Uterus (tissue), 4 donors: ENCODE measurements at places on chromosomes 11 and 22. TPM values are rescaled to one million over a fixed set of nuclear protein-coding genes. Genes with fewer than 3 reads are reported as not detected.
A peak's percentile ranks its signal among the peaks of the same experiment; 100 is the strongest.

DNA sequence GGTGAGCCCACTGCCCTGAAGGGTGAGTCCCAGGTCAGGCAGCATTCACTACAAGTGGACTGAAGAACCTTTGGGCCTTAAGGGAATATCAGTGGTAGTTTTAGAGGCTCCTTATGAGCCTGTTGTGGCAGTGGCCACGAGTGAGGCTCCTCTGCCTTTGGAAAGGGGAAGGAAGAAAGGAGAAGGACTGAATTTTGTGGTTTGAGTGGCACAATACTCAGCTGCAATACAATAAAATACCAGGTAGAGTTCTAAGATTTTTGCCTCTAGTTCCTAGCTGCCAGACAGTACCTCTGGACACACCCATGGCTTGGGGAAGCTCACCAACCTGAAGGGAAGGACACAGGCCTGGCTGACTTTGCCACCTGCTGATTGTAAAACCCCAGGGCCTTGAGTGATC, 260.9 kb downstream of the DYNC2H1 start:
- no peak for DNase-seq
- H3K4me1 ChIP-seq = no peaks in the 10 kb centered on the region
- H3K27ac ChIP-seq = no peak overlapping the region
- H3K4me3 ChIP-seq = no peak overlapping the region

DNA sequence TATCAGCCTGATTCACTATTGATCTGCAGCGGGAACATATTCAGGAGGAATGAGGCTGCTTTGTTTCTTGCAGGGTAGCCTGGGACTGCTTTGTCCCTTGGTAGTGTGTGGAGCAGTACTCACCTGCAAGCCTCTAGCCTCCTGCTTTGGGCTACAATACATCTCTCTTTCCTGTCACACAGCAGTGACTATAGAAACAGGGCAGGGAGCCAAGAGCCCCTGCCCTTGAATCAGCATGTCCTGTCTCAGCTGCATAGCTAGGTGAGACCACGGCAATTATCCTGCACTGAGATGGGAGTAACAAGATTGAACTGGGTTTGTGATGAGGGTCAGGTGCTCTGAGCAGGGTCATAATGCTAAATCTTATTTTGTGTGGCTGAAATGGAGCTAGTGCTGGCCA, 191.9 kb downstream of the NELL1 start:
- no peak overlapping the region for H3K4me3 ChIP-seq
- no peaks in the 10 kb centered on the region for H3K36me3 ChIP-seq
- H3K27me3 ChIP-seq = no peaks in the 10 kb centered on the region
- H3K4me1 ChIP-seq = no peaks in the 10 kb centered on the region

GRCh38 chr11:133381761-133382130, 150.6 kb downstream of the OPCML start:
- H3K4me3 ChIP-seq = no peak overlapping the region
- H3K27me3 ChIP-seq = no peaks in the 10 kb centered on the region
- DNase-seq = no peak
- H3K27ac ChIP-seq = no peak overlapping the region

DNA sequence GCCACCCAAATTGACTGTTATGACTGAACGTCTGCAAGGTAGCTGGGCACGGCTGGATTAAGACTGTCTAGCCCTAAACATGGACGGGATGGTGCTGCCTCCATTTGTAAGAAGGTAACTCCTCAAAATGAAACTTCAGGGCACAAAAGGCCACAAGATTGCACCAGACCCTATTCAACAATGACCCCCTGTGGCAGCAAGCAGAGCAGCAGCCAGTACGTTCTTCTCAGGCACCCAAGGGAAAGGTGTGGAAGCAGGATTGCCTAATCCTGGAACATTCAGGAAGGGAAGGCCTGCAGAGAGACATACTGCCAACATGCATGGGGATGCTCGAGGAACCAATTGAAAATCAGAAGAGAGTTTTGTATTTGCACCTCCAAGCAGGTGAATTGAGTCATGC, 4.5 kb upstream of the TBX10 start:
- DNase-seq = no peak
- no peaks in the 10 kb centered on the region for H3K27me3 ChIP-seq
- no peak overlapping the region for H3K4me3 ChIP-seq
- no peak overlapping the region for H3K27ac ChIP-seq

DNA sequence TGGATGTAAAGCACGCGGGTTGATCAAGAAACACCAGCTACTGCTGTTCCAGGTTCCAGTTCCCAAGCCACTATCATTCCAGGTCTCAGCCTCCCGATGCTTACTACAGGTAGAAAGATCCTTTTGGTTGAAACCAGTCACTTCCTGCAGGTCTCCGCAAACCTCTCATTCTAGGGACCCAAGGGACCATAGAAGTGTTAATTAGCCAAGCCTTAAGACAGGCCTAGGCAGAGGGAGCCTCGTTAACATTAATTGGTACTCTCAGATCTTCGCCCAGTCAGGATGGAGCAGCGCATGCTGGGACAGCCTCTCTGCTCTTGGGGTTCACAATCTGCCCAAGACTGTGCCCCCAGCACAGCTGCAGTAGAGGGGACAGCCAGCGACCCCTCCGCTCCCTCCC, 11.2 kb upstream of the OAF start:
- no peak overlapping the region for H3K4me3 ChIP-seq
- no peaks in the 10 kb centered on the region for H3K4me1 ChIP-seq
- no peak overlapping the region for H3K27ac ChIP-seq
- no peaks in the 10 kb centered on the region for H3K27me3 ChIP-seq

DNA sequence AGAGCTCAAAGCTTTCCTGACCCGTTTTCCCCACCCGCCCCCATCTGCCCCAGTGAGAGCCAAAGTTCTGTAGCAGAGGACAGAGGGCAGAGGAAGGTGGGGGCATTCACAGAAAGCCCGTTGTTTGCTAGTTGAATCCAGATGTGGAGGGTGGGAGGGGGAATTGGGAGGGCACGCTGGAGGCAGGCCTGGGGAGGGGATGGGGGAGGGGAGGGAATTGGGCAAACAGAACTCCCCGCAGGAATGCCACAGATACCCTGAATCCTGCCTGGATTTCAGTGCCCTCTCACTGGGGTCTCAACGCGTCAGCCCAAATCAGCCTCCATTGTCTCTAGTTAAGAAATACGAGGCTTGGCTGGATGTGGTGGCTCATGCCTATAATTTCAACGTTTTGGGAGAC, 12.9 kb upstream of the OAF start:
- H3K4me3 ChIP-seq = no peak overlapping the region
- no peaks in the 10 kb centered on the region for H3K27me3 ChIP-seq
- DNase-seq = no peak

- no peaks in the 10 kb centered on the region for H3K27me3 ChIP-seq
- DNase-seq = peak; percentile 8
- no peak overlapping the region for H3K4me3 ChIP-seq
- no peak overlapping the region for H3K27ac ChIP-seq
Observed at GRCh38 chr11:2275334-2276279, 5.2 kb upstream of the ASCL2 start.

DNA sequence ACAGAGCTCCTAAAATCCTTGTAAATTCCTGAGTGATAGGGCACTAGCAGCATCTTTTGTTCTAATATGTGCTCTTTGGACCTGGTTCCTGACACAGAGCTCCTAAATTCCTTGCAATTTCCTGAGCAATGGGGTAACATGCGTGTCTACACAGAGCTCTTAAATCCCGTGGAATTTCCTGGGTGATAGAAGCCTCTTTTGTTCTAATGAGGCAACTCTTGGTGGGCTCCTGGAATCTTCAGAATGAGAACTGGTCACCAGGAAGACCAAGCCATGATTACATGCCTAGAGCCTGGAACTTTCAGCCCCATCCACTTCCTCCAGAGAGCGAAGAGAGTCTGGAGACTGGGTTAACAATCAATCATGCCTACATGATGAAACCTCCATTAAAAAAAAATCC, 19.0 kb downstream of the RSF1 start:
- no peaks in the 10 kb centered on the region for H3K27me3 ChIP-seq
- H3K4me3 ChIP-seq = no peak overlapping the region
- H3K36me3 ChIP-seq = no peaks in the 10 kb centered on the region

DNA sequence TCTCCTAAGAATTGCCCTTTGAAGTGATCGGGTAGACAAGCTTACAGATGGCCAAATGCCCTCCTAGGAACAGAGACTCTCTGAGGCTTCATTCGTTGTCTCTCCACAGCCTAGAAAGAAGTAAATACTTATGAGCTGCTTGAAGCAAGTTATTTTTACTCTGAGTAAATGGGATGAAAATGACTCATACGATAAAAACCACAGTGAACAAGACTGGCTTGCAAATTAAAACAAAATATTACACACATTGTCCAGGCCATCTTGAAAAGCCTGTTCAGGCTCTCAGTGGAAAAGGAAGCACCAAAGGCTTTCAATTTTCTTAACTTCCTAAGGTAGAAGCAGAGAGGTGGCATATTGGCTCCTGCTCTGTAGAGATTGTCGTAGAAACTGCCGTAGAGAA, 294.2 kb downstream of the NELL1 start:
- DNase-seq = no peak
- H3K27ac ChIP-seq = no peak overlapping the region
- H3K4me3 ChIP-seq = no peak overlapping the region
- no peaks in the 10 kb centered on the region for H3K4me1 ChIP-seq
- no peaks in the 10 kb centered on the region for H3K27me3 ChIP-seq

DNA sequence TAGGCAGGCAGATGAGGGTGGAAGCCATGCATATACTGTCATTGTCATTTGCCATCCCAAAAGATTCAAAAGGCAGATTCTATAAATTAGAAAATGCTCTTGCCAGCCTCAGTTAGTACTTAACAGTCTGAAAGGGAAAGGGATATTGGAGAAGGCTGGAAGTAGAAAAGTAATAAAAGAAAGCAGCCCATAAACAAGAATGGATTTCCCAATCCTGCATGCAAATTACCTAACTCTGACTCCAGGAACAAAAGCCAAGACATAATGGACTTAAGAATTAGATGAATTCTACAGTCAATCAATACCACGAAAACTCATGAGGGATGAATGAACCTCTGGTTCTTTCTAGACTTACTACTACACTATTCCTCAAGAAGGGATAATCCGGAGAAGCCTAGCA, 5.9 kb downstream of the PAK1 start:
- no peaks in the 10 kb centered on the region for H3K27me3 ChIP-seq
- DNase-seq = no peak
- H3K4me1 ChIP-seq = no peaks in the 10 kb centered on the region
- no peak overlapping the region for H3K27ac ChIP-seq
- H3K4me3 ChIP-seq = no peak overlapping the region
- no peaks in the 10 kb centered on the region for H3K36me3 ChIP-seq

DNA sequence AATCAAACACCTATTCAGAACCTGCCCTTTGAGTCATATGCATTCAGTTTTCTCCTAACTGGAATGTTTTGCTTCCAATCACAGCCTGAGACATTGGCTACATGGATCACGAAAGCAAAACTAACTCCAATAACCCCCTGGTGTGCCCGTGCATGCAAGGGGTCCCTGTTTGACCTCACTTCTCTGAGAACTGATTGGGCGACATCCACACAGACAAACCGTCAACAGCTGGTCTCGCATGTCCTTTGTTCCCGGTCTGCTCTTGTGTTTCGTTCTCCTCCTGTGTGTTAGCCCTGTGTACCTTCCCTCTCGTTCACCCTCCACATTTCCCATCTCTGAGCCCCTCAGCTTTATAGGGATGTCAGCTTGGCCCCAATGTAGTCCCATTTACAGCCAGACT, 67.2 kb upstream of the TTC12 start:
- H3K4me1 ChIP-seq = no peaks in the 10 kb centered on the region
- no peak for DNase-seq
- H3K27ac ChIP-seq = no peak overlapping the region
- H3K4me3 ChIP-seq = no peak overlapping the region
- no peaks in the 10 kb centered on the region for H3K27me3 ChIP-seq
- no peaks in the 10 kb centered on the region for H3K36me3 ChIP-seq

OR5J2 gene
- not detected for total RNA-seq

DNA sequence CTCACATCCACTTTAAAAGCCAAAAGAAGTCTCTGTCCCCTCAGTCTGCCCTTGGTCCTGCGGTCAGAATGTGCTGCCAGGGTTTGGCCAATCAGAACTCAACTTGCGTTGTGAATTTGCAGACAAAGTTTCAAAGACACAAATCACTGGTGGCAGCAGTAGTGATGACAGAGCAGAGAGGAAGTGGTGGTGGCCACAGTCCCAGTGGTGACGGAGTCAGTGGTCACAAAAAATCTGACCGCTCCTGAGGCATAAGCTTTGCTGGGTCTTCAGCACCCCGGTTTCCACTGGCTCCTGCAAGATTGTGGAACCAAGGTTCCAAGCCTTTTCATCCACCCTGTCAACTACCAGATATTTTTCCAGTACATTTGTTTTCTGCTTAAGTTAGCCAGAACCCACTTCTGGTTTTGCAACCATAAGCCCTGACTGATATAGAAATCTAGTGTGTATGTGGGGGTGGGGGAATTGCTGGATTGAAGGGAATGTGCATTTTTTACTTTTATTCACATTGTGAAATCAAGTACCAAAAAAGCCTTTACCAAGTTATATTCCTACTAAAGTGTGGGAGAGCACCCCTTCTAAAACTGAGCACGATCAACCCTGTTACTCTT, 112.3 kb downstream of the TMPRSS5 start:
- H3K27ac ChIP-seq = no peak overlapping the region
- H3K36me3 ChIP-seq = no peaks in the 10 kb centered on the region
- no peak for DNase-seq
- no peaks in the 10 kb centered on the region for H3K4me1 ChIP-seq
- H3K27me3 ChIP-seq = no peaks in the 10 kb centered on the region

GRCh38 chr11:119936426-119936825, 201.5 kb downstream of the TRIM29 start:
- H3K27ac ChIP-seq = no peak overlapping the region
- no peak overlapping the region for H3K4me3 ChIP-seq
- H3K36me3 ChIP-seq = no peaks in the 10 kb centered on the region
- H3K4me1 ChIP-seq = no peaks in the 10 kb centered on the region
- no peak for DNase-seq

OR2AG2 gene
- not detected for total RNA-seq
